ENCODE measurements at places on chromosomes 12 and 14.

GRCh38 chr14:52848626-52849025 lies 57.2 kb upstream of the GNPNAT1 start:
- no peak for DNase-seq

GRCh38 chr14:53032838-53033390 lies 82.1 kb upstream of the FERMT2 start:
- peak; percentile 8 for DNase-seq

DNA sequence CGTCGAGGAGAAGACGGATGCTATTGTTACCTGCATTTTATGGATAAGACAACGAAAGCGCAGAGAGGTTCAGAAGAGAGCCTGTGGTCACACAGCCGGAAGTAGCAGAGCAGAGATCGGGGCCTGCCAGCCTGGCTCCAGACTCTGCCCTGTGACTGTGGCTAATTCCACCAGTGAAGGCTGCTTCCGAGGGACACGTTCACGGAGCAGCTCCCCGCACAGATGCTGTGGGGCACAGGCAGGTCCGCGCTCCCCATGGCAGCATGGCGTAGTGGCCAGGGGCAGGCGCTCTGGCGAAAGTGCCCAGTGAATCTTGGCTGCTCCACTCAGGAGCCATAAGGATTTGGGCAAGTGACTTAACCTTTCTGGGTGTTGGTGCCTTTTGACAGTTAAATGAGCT lies 9.8 kb downstream of the RIMBP2 start:
- DNase-seq, result no peak

- no peak for DNase-seq
These were observed 5.6 kb upstream of the PRPF39 start for GRCh38 chr14:45078323-45078722.

- DNase-seq, result peak; percentile 30
These were observed 3.4 kb downstream of the TAMALIN start for GRCh38 chr12:52010152-52010622.

DNA sequence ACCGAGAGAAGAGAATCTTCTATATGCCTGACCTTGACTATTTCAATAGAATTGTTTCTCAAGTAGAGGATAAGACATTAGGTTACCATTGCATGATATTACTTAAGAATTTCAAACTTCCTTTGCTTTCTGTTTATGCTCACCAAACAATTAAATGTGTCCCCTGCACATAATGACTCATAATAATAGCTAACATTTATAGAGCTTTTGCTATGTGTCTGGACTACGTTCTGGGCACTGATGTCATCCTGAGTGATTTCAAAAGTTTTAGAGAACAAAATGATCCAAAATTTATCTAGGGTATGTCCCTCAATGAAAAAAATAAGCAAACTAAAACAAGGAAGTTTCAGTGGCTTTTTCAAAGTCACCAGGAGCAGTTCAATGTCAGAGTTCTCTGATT lies 38.8 kb downstream of the SLC15A5 start:
- no peak for DNase-seq

DNA sequence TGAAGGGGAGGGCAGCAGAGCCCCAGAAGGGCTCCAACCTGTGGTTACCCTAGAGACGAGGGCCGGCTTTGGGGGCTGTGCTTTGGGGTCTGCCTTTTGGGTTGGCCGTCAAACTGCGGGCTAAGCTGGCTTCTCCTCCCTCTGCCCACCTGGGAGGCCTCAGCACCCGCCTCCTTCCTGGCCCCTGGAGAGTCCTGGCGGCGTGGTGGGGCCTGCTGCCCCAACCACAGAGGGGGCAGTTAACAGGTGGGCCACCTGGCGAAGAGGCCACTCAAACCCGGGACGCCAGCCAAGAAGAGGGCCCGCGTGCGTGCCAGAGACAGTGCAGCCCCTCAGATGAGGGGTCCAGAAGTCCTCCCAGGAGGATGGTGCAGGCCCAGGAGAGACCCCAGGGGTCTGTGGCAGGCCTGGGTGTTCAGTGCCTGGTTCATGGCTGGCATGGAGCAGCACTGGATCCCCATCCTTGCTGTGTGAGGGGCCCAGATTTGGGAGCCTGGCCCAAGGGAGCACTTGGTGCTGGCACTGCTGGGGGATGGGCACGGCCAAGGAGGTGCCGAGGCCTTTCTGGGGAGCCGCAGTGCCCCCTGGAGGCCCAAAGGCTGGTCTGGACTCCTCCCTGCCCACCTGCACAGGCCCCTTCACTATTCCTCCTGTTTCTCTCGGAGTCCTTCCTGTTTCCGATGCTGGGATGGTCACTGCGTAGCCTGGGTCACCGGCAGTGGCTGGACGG lies 48.8 kb downstream of the LRCOL1 start:
- DNase-seq, result peak; percentile 49

- no peak for DNase-seq
These were observed 182.2 kb upstream of the CRY1 start for GRCh38 chr12:107275530-107275929.

DNA sequence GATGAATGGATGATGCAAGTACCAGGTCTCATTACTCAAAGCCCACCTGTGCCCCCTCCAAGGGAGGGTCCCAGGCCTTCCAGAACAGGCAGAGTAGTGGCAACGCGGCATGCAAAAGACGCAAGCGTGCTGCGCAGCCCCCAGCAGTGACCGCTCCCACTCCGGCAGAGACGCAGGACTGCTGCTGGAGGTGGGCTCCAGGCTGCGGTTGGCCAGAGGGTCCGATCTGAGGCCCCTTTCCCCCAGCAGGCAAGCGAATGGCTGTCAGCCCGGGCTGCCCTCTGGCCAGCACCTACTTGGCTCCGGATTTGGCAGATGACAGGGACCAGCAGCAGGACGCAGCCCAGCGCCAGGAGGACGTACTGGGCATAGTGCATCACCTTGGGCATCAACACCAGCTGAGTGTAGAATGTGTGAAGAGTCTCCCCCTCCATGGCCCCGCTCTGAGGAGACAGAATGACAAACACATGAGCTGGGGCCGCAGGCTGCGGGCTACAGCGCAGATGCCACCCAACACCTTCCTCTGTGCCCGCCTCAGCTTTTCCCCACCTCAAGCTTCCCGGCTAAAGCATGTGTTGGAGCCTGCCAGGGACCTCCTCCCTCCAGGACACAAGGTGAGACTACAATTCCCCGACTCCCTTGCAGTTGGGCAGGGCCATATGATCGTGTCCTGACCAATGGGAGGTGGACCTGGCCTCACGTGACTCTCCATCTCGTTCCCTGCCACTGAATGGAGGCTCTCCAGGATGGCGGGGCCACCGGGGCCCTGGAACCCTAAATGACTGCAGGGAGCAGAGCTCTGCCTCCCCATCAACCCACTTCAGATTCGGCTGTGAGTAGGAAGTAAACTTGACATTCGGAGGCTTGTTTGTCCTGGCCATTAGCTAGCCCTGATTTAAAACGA lies 77.4 kb downstream of the SCARB1 start:
- DNase-seq, result peak; percentile 66

DNA sequence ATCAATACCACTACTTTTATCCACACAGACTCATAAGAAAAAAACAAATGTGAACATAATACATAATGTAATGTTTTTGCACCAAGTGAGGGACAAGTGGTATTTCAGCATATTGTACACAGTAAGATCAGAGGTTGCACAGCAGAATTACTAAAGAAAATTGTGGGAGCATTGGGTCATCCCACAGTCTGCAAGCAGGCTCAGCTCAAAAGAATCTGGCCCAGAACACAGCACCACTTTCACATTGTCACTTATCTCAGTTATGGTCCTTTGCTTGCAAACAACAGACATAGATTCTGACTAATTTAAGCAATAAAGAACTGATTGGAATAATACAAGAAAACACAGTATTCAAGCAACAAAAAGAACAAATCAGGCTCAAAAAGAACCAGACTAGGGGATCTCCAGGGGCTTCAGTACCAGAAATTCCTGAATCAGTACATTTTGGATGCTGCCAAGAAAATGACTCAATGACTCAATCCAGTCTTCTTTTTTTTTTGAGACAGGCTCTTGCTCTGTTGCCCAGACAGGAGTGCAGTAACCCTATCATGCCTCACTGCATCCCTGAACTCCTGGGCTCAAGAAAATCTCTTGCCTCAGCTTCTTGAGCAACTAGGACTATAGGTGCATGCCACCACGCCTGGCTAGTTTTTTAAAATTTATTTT lies 42.9 kb upstream of the EEA1 start:
- peak; percentile 82 for DNase-seq

DNA sequence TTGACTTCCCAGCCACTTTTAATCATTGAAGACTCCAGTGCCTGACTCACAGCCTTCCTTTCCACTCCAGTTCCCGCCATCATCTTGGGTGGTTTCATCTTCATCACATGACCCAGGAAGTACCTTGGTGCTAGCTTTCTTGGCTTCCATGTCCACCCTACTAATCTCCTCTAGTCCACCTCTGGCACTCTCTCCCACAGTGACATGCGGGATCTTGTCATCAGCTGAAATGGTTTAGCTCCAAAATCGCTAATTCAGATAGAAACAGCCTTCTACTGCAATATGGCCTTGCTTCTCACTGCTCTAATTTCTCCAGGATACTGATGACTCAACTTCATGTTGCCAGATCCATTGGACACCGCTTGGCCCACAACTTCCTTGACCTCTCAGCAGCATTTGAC lies 24.5 kb downstream of the WDR20 start:
- peak; percentile 64 for DNase-seq

DNA sequence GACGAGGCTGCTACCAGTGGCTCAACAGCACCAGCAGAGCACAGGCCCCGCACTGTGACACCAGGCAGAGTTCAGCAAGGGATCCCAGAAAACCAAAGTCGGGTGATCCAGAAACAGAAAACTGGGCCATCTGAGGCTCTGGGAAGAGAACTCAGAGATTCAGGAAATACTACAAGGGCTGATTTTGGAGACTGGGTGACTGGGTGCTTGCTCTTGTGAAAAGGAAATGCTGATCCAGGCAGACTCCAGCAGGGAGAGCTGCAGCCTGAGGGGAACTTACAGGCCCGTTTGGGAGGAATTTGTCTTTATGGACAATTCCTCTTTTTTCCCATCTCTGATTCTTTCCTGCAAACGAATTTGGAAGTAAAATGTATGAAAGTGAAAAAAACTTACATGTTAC lies 28.2 kb downstream of the FOXN3 start:
- DNase-seq, result peak; percentile 7

DNA sequence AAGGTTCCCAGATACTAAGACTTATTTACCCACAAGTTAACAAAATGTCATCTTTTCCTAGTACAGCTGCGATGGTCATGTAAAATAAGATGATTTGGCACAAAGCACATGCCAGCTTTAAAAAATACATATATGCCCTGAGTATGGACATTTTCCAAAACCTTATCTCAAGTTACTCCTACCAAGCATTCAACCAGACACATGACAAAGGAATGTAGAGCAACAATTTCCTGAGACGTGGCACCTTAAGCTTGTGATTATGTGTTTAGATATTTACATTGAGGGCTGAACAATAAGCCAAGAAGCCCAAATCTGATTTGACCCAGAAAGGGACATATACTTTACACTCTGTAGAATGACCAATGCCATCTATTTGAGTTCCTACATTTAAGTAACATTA lies 24.5 kb upstream of the OVCH1 start:
- DNase-seq, result no peak

GRCh38 chr12:47184813-47185212 lies 105.1 kb upstream of the AMIGO2 start:
- DNase-seq, result no peak

All from ELR (cell line).